ENCODE measurements at places on chromosomes 11 and 22.
A peak's percentile ranks its signal among the peaks of the same experiment; 100 is the strongest.

DNA sequence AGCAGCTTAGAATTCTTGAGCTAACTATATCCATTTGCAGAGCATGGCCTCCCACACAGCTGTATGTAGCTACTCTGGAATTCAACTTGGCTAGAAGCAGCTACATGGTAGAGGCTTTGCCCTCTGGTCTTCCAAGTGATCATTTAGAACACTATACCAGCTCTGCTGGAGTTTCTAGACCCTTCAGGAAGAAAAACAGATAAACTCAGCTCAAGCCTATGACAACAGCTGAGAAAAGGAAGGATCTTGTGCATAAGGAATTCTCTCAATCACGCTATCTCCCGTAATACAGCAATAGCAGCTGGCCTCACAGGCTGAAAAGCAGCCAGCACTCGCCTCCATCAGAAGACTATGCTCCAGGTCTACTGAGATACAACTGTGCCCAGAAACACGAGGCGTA lies 50.6 kb upstream of the APOA1 start:
- DNase-seq: no peak

- DNase-seq: no peak
These were observed 22.2 kb downstream of the DKK3 start for GRCh38 chr11:11985954-11986949.

GRCh38 chr11:86816251-86816726 lies 15.9 kb downstream of the PRSS23 start:
- DNase-seq: no peak

- no peak for DNase-seq
These were observed 46.6 kb downstream of the CWC15 start for GRCh38 chr11:94926698-94927237.

DNA sequence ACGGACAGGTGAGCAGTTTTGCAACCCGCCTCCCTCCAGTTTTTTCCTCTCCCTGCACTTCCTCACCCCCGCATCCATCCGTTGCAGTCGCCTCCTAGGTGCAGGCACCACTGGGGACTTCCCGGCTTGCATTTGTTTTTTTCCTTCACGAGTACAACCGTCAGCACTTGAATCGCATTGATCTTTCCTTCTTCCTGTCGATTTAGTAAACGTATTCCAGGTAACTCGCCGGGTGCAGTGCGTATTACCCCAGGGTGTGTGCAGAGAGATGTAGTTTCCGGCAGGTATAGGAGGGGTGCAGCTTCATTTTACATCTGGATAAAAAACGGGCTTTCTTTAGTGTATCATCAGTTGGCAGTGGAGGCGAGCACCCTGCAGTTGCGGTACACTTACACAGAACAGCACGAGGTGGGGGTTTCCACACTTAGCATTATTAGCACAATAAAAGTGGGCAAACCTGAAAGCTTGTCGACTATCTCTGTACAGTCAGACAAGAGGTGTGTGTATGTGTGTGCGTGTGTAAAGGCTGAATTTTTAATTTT lies at the start of gene SORL1-AS1:
Gene SORL1-AS1 (minus strand): TSS at position 359 of the 542 bp plus-strand sequence.
- DNase-seq: peak; percentile 83

DNA sequence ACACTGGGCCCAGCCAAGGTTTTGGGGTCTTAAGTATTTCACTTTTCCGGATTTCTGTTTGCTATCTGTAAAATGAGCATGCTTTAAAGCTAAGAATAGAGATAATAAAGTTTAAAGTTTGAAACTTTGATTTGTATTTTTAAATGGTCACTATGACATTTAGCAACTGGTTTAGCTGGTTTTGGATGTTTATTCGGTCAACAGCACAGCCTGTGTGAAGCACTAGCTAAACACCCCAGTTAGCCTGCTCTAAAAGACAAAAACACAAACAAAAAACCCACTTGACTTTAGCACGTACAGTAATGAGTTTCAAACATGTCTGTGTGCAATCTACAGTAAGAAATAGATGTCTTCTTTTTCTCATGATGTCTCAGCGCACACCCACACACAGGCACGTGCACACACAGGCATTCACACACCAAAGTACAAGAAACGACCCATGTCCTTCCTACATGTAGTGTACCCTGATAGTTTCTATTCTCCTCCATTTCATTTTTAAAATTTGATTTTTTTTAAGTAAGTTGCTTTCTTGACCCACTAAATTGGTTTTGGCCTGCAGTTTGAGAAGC lies 29.4 kb downstream of the SLC1A2 start:
- peak; percentile 51 for DNase-seq

- DNase-seq: no peak
These were observed 50.8 kb downstream of the MN1 start for GRCh38 chr22:27750584-27751265.

DNA sequence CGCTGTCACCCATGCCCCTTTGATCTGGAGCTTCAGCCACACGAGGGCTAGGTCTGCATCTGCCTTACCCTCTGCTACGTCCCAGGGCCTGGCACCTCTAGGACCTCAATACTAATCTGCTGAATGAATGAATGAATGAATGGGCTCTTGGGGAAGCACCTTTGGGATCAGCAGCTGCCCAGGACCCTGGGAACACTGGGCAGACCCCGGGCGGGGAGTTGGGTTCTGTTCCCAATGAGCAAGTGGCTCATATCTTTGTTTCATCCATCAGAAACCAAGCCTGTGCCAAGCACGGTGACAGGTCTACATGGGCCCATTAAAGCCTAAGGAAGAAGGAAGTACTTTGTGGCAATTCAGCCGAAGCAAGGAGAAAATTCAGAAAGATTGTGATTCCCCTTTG lies 41.5 kb upstream of the SHISAL1 start:
- DNase-seq: no peak

GRCh38 chr22:28829358-28830181 lies 29.2 kb upstream of the XBP1 start:
- peak; percentile 84 for DNase-seq

DNA sequence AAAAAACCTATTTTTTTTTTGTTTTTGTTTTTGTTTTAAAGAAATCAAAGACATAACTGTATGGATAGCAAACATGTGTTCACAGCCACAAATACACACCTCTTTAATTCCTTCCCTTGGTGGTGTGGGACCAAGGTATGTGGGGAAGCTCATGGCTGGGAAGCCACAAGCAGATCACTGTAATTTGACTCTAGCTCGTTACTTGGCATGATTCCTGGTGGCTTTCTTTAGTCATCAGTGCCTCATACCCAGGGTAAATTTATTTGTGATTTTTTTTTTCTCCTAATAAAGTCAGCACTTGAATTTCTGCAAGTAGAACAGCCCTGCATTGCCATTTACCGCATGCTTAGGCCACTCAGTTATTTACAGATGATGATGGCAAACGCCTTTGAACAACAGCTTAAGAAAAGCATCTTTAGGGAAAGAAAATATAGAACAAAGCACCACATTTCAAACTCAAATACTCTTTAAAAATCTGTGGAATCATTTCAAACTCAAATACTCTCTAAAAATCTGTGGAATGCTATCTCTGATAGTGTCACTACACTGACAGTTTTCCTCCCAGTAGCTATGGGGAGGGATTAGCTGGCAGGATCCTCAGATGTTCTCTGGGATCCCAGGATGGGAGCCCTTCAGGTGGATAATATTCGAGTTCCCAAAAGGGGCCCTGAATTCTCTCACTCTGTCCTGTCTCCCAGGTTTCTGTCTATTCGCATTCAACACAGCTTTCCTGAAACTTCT lies 687.2 kb downstream of the OPCML start:
- no peak for DNase-seq

DNA sequence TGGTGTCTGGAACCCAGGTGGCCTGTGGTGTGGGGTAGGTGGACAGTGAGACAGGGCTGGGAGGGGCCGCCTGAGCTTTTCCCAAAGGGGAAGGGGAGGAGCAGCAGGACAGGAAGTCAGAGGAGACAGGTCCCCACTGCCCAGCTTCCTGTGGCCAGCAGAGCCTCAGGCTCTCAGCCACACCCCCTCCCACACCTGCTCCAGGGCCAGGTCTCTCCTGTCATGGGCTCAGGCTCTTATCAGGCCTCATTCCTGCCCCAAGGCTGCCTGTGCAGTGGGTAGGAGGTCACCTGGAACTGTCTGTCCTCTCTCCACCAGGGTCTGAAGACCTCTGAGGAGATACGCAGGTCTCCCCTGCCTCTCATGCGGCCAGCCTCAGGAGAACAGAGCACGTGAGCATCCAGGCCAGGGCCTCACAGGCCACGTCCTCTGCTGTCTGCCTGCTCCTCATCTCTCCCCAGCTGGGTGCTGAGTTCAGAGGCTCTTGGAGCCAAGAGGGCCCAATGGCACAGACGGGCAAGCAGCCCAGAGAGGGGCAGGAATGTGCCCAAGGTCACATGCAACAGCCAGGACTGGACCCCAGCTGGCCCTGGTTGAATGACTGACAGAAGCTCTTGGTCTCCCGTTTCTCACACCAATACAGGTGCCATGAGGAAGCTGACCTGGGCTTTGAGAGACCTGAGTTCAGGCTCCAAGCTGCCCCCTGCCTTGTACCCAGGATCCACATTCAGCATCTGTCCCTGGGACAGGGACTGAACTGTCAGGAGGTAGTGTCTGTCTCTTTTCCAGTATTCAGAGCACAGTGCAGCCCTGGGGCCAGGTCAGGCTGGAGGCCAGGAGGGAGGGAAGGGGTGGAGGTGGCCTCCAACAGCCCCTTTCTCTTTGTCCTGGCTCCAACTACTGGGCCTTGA lies 16.7 kb downstream of the STARD10 start:
- DNase-seq: no peak

DNA sequence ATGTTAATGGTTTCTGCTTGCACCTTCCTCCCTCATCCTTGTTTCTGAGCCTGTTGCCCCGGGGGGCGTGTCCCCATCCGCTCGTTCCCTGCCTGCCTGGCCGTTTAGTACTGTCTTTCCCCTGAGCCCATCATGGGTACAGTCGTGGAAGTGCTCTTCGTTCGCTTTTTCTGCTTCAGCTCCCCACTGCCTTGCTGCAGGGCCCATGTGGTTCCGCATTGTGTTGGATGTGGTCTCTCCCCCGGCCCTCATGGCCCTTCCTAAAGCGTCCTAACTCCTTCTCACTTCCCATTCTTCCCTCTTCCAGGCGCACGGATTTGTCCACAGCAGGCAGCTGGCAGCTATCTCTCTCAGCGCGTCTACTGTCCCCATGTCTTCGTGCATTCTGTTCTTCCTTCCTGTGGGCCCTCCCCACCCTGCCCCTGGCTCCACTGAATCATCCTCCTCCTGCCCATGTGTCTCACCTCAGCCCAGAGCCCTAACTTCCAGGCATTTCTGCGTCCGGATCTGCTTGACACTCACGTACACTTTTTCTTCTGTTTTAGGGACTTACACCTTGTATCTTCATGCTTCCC lies 98.1 kb downstream of the ZBTB16 start:
- no peak for DNase-seq

DNA sequence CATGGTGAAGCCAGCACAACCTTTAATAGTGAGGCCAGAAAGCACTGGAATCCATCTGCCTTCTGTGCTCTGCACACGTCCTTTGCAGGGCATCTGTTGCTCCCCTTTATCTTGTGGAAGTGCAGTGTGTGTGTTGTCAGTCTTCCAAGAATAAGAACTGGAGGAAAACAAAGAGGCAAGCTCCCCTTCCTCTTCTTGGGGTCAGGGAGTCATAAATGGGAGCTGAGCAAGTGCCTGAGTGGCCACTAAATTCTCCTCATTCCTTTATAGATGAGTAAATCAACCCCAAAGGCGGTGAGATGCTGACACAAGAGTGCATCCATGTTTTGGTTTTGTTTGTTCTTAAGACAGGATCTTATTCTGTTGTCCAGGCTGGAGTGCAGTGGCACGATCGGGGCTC lies 38.3 kb downstream of the WT1 start:
- no peak for DNase-seq

DNA sequence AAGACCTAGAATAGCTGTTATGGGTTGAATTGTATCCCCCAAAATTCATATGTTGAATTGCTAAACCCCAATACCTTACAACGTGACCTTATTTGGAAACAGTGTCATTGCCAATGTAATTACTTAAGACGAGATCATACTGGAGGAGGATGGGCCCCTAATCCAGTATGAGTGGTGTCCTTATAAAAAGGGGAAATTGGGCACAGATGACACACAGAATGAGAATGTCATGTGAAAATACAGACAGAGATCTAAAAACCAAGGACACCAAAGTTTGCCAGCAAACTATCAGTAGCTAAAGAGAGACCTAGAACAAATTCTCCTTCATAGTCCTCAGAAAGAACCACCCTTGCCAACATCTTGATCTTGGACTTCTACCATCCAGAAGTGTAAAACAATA lies 127.7 kb downstream of the ATXN10 start:
- DNase-seq: no peak

DNA sequence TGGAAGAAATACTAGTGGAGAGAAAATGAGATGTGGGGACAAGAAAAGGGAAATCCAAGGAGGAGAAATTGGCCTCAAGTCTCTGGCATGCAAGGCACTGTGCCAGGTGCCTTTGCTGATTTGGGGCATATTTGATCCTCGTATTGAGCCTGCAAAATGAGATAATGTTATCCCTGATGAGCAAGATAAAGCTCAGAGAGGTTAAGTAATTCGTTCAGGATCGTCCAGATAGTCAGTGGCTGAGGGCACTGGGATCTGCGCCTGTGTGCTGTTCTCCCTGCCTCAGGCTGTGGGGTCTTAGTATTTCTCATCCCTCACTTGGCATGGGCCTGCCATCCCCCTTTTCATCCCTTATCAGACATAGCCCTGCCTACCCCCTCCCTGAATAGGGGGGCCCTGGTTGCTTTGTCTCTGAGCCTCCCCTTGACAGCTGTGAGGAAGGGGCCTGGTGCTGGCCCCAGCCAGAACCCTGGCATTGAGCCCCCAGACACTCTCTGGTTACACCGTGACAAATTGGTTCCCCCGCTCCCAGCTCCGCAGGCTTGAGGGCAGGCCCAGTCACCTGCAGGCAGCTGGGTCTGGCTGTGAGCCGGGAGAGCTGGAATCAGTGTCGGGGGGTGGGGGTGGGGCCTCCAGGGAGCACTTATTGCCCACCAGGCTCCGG lies 85.7 kb downstream of the NECTIN1 start:
- DNase-seq: no peak

DNA sequence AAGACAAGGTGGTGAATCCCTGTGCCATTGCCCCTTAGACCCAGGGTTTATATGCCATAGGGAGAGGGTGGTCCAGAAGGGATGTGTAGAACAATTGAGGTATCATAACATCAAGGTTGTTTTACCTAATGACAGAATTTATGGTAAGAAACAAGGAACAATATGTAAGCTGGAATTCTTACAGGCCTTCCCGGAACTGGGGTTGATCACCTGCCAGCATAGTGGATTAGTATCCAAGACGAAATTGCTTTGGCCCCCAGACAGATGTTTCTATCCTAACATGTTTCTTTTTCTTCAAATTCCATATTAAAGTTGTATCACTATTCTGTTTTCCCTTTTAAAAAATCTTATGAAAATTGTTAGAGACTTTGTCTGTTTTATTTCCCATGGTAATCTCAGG lies 343.8 kb upstream of the ANO3 start:
- DNase-seq: no peak

GRCh38 chr11:46237248-46238077 lies 40.0 kb upstream of the CREB3L1 start:
- peak; percentile 75 for DNase-seq

- peak; percentile 48 for DNase-seq
These were observed 14.4 kb downstream of the KCNJ5 start for GRCh38 chr11:128905345-128906184.

Data from activated CD8-positive, alpha-beta T cell treated with anti-CD3 and anti-CD28 coated beads for 36 hours (primary cell).